ENCODE measurements at places on chromosomes 16 and 17.

DNA sequence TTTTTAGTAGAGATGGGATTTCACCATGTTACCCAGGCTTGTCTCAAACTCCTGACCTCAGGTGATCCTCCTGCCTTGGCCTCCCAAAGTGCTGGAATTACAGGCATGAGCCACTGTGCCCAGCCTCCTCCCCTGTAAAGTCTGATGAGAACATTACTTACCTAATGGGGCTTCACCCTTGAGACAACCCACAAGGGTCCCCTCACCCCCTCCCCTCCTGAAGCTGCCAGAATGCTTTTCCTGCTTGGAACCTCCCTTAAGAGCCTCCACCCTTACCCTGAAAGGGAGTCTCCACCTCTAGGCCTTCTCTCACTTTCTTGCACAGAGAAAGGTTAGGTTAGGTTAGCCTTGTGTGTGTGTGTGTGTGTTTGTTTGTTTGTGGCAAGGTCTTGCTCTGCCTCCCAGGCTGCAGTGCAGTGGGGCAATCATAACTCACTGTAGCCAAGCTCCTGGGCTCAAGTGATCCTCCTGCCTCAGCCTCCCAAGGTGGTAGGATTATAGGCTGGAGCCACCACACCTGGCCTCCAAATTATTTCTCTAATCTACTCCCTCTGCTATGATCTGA lies 8.9 kb downstream of the SLC5A11 start:
- no peak for DNase-seq

DNA sequence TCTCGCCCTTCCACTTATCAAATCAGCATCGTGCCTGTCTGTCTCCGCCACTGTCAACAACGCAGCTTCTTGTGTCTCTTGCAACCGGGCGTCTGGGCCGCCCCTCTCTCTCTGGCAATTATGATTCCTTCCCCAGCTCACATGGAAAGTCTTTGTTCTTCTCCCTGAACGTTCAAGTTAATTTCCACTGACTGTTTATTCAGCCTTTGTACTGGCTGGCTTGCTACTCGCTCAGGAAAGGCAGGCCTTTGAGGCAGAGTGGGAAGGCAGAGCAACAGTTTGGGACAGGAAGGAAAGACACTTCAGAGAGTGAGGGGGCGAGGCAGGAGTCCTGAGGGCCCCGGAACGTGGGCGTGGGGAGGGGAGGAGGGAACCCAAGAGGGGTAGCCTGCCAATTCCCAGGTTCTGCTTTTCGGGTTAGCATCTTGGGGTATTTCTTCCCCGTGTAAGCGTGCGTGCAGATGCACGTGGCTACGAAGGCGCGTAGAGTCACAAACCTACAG lies 50.8 kb downstream of the AKAP1 start:
- no peak for DNase-seq

DNA sequence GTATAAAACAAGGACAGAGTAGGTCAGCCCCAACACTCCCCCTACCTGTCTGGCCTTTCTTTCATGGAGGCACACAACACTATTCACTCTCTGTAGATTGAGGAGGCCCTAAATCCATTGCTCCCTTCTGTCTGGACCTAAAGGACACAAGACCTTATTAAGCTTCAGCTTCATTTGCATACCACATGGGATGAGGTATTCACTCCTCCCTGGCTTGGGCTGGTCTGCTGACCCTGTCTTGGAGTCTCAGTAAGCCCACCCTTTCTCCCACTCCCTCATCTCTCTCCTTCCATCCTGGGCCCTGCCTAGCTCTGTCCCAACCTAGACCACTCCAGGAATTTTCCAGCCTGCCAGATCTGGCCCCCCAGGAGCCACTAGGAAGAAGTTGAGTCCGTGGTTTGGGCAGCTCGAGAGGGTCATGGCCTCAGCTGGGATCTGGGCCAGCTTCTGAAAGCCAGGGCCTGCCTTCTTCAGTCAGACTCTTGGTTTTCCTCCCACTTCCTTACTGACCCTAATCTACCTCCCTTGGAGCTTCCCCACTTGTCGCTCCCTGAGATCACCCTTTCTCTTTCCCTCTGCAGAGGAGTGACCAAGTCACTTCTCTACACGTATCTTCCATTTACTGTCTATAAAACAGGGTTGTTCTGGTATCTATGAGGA lies 6.5 kb upstream of the LLGL1 start:
- DNase-seq: no peak

DNA sequence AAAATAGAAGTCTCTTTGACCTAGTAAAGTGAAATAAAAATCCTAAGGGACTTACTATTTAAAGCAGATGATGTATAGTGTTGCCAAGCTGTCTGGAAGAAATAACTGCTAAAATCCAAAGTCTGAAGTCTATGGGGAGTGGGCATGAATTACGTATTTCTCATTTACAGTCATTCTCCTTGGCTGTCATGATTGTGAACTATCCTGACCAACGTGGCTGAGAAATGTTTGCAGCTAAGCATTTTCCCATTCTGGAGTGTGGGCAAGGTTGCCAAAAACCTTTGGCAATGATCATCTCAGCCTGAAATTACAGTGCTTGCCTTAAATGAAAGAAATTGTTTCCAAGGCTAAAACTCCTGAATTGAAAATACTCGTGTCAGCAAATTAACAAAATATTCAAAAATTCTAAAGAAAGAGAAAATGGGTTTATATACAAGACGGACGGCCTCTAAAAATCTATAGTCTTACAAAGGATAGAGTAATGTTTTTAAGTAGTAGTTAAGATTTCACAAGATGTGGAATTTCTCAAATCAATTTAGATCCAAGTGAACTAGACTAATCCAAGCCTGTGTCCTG lies 77.0 kb downstream of the CACNG1 start:
- DNase-seq: no peak

DNA sequence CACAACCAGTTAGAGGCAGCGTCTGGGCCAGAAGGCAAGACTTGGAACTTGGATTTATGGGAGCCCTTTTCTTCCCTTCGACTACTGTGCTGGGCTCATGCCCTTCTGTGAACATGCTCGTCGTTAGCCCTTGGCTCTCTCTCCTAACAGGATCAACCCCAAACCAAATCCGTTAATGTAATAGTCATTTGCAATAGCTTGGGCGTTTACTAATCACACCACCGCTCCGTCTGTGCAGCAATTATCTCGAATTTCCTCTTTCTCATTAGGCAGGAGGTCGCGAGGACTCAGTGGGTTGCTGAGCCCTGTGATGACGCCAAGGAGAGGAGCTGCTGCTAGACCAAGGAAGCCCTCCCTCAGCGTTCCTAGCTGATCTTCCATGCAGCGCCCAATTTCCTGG lies 114.7 kb downstream of the ENGASE start:
- DNase-seq: no peak

- no peak for DNase-seq
Measured at GRCh38 chr16:72560617-72561016, 388.7 kb upstream of the PMFBP1 start.

DNA sequence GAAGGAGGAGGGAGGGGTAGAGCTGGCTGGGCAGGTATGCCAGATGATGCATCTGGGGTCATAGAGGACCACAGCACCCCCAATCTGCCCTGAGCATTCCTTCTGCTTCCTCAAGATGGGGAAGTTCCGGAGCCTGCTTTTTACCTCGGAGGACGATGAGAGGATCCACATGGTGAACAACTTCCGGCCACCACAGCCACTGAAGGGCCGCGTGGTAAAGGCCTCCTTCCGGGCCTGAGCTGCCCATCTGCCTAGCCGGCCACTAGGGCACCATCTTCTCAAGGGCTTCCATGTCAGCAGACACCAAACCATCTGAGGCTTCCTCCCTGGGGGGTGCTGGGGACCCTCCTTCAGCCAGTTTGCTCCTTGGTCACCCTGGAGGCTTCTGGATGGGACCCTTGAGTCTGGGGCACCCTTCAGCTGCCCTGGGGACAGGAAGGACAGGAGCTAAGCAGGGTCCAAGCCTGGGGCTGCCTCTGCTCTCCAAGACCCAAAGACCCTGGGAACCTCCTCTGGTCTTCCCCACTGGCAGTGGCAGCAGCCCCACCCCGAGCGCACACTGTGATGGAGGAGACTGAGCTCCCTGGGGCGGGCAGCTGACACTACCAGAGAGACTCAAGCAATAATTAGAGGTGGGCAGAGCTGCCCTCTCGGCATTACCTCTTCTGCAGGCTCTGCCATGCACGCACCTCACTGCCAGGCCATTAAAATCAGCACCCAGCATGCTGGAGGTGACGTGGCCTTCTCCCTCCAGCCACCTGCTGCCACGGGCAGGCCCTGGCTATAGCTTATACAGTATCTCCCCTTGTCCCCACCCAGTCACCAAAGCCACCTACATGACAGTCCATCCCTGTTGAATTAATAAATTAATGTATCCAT lies 9.3 kb downstream of the CA7 start:
- no peak for DNase-seq

DNA sequence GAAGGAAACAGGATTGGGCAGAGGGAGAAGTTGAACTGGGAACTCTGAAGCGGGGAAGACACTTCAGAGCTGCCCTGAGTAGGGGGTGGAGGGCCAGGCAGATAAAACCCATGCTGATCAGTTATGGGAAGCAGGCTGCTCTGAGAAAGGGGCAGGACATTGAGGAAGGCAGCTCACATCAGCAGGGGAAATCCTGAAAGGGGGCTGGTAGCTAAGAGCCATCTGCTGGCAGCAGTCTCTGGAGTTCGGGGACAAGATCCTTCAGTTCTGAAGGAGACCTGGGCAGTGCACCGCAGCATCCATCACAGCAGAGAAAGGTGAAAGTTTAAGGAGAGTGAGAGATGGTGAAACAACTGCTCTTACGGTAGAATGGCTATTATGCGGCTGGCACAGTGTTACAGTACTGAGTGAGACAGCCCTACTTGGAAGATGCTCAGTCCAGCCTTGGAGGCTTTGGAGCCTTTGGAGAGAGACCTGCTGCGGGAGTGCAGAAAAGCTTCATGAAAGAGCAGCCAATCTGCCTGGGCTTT lies 5.4 kb upstream of the KIF18B start:
- no peak for DNase-seq

Data from omental fat pad (tissue), 4 donors.